ENCODE measurements at places on chromosomes 7 and 10. TPM values are rescaled to one million over a fixed set of nuclear protein-coding genes. Genes with fewer than 3 reads are reported as not detected.

GRCh38 chr10:12609435-12609834 lies 260.1 kb downstream of the CAMK1D start:
- DNase-seq = no peak

DNA sequence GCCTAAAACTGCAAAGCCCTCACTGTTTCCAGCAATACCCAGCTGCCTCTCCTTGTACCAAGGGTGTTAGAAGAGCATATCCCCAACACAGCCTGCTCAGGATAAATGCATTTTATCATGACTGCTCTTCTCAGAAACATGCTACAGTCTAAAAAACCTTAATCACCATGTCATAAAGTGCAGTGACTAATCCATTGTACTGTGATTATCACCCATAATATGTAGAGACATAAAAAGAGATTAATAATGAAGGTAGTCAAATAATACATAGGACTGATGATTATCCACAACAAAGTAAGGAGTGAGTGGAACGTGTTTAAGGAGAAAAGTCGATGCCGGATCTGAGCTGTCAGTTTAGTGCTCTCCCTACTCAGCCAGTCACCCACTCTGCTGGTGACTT lies 12.2 kb upstream of the WDR11 start:
- no peak for DNase-seq

DNA sequence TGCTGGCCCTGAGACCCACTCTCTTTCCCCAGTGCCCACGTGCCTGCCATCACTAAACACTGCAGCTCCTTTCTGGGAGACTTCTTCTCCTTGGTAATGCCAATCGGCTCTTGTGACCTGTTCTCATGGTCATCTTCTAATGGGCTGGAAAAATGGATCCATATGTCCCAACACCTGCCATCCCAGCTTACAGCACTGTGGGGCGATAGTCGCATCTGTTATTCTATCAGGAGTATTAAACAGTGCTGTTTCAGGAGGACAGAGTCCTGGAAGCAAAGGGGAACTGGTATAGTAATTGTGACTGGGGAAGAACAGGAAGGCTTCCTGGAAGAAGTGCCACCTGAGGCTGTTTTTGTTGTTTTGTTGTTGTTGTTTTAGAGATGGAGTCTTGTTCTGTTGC lies 411.2 kb downstream of the GLRX3 start:
- DNase-seq = no peak

DNA sequence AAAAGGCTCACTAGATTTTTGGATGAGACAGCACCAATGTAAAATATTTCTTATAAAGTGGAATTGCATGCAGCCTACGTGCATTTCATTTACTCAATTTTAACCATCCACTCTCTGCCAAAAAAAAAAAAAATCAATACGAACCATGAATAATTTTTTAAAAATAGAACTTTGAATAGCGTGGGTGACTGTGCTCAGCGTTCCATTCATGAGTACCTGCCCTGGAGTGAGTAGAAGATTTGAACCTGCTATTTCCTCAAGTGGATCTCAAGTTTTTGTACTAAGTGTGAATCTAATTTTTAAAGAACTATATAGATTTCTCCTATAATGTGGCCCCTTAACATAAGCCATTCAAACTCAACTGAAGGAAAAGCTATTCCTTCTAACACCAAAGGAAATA lies 105.3 kb downstream of the ARHGAP12 start:
- no peak for DNase-seq

DNA sequence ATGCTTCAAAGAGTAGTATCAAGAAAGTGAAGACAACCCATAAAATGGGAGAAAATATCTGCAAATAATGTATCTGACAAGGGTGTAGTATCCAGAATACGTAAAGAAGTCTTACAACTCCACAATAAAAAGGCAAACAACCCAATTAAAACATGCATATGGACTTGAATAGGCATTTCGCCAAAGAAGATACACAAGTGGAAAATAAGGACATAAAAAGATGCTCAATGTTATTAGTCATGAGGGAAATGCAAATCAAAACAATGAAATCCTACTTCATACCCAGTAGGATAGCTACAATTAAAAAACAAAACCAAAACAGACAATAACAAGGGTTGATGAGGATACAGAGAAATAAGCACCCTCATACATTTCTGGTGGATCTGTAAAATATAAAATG lies 79.2 kb downstream of the NUDCD3 start:
- DNase-seq = no peak

- DNase-seq = no peak
These were observed 129.0 kb downstream of the BICC1 start for GRCh38 chr10:58641708-58642107.

GRCh38 chr7:118264836-118265235 lies 40.3 kb downstream of the ANKRD7 start:
- DNase-seq = no peak

- DNase-seq = no peak
These were observed 6.5 kb downstream of the INPP5A start for GRCh38 chr10:132543916-132544743.

DNA sequence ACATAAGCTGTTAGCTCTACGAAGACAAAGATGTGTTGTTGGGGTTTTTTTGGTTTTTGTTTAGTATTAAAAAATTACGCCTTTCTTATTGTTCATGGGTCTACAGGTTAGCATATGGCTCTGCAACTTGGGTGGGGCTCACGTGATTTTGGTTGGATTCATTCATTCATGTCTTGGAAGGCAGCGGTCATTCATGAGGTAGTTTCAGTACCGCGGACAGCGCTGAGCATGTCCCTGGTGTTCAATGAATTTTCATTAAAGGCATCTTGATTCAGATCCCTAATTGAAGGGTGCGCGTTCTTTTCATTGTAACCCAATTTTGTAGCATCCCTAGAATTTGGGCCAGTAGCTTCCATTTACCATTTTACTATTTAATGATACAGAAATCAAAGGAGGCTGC lies 42.9 kb upstream of the TCERG1L start:
- DNase-seq = no peak

- no peak for DNase-seq
These were observed 97.3 kb upstream of the IKZF1 start for GRCh38 chr7:50207251-50207564.

Gene XRCC2
- 0.11 TPM for total RNA-seq

Gene PCDH15
- not detected for total RNA-seq

Gene PAX4
- not detected for total RNA-seq

Gene C10orf90
- not detected for total RNA-seq

Gene C7orf57
- total RNA-seq = not detected

Gene OSBPL3
- total RNA-seq = 0.96 TPM

Gene ANKRD30A
- not detected for total RNA-seq

Gene MAT1A
- total RNA-seq = 0.32 TPM

Gene COPG2
- total RNA-seq = 5.4 TPM

Gene AGAP4
- total RNA-seq = 2.2 TPM

Gene MRPL32
- 24.3 TPM for total RNA-seq

Data from ascending aorta (tissue), 2 donors.